ENCODE measurements at places on chromosomes 4 and X.

- no peak for DNase-seq
Measured at GRCh38 chr4:147610686-147611085, 6.5 kb upstream of the TMEM184C start.

- no peak for DNase-seq
Measured at GRCh38 chrX:148310426-148311165, 189.8 kb upstream of the AFF2 start.

- no peak for DNase-seq
Measured at GRCh38 chrX:130688360-130688759, 214.6 kb downstream of the ENOX2 start.

GRCh38 chr4:15765910-15766697 is 12.0 kb upstream of the CD38 start:
- no peak for DNase-seq

DNA sequence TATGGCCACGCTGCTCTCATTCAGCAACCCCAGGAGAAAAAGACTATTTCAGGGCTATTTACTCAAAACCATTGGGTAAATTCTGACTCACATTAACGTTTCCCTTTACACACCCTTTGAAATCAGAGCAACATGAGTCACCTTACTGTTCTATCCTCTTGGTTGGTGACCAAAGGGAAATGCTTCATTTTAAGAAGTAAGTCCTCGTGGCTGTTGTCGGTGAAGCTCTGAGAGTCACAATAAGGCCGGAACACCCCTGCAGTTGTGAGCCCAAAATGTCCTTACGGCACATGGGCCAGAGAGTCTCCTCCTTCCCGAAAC is 56.3 kb upstream of the SPRY1 start:
- DNase-seq = peak; percentile 52

GRCh38 chr4:162523171-162523570 is 359.4 kb upstream of the FSTL5 start:
- DNase-seq = no peak

- no peak for DNase-seq
Measured at GRCh38 chr4:78625073-78625472, 73.5 kb downstream of the ANXA3 start.

DNA sequence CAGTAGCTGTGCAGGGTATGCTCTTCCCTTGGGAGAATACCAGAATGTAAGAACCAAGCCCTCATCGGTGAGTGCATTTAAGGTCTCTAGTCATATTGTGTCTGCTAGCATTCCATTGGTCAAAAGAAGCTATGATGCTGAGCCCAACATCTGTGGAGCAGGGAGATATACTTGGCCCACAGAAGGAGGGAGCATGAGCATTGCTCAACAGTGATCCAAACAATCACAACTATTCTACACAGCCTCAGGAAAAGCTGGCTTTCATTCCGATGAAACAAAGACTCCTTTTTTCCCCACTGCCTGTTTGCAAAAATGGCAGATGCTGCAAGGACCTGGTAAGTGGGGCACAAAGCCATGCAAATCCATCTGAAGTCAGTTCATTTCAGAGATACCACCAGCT is 80.6 kb upstream of the DHX15 start:
- DNase-seq = peak; percentile 71

- no peak for DNase-seq
Measured at GRCh38 chr4:134787315-134787714, 585.7 kb upstream of the PABPC4L start.

GRCh38 chrX:37672563-37672962 is 13.0 kb upstream of the XK start:
- DNase-seq = no peak

GRCh38 chr4:23268072-23268771 is 575.5 kb downstream of the GBA3 start:
- DNase-seq = no peak

- DNase-seq = no peak
Measured at GRCh38 chr4:34422472-34423175, 1821.7 kb downstream of the ARAP2 start.

GRCh38 chr4:152307669-152308068 is 228.2 kb downstream of the FBXW7 start:
- DNase-seq = no peak

DNA sequence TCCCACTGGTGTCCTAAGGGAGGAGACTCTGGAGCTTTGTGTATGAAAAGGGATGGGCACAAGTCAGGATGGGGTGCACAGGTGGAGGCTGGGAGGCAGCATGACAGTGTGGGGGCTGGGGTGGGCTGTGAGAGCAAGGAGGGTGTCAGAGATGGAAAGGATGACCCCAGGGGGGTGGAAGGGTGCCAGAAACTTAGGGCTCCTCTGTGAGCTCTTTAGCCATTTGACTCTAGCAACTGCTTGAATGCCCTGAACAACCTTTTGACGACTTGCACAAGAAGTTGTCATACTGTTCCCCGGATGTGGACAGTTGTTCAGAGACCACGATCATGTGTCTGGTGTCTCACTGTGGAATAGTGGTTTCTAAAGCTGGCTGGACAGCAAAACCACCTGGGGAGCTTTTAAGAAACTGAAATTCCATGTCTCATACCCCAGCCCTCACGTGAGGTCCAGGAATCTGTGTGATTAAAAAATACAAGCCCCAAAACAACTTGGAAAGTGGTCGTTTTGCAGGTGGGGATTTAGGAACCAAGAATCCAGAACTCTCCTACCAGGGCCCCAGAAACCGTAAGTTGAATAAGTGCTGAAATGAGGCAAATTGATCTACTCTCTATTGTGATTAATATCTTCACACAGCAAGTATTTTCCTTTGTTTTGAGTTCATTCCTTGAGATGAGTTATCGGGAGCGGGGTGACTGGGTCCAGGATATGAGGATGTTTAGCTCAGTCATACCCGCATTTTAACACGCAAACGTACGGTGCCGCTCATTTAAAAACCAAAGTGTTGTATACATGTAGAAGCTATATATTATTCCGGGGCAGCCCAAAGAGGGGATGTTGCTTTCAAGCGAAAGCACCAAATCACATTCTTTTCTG is 3.4 kb downstream of the RHOH start:
- no peak for DNase-seq

DNA sequence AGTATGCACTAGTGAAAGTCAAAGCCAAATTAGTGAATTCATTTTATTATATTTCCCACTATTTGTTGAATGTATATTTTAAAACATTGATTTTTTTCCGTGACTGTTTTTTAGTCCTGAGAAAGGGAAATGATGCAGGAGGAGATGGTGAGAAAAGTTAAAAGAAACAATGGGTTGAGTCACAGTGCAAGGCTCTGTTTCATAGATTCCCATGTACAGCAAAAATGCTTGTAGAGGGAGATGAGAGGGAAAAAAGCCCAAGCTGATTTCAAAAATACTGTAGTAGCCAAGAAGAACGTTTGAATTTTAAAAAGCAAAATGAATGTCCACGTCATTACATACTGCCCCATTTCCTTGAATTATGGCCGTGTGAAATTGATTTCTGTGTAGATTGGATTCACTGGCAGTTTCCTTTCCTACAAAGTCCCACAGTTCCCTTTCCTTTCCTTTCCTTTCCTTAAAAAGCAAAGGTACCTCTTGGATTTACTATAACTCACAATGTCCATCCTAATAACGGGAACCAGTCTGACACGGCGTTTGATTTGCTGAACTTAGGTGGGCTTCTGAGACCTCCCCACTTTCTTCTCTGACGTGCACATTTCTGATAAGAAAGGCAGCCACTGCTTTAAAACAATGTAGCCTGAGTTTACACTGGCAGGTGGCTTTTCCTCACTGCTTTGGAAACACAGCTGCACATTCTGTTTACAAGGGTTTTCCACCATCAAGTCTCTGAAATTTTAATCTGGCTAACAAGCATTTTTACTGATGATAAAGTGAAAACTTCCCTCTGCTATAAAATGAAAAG is 63.7 kb downstream of the SPCS3 start:
- DNase-seq = no peak

DNA sequence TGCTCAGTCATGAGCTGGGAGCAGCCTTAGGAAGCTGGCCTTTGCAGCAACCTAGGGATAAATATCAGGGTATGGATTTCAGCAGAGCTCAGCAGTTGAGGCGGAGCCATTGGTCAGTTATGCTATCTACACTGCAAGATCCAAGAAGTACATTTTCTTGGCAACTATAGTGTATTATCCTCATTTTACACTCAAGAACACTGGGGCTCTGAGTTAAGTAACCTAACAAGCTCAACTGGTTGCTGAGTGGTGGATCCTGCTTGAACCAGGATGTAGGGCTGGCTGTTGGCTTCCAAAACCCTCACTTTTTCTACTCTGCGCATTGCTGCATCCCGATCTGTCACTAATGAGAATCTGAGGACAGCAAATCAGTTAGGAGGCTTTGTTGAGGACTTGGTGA is 1.5 kb upstream of the SCARB2 start:
- no peak for DNase-seq

DNA sequence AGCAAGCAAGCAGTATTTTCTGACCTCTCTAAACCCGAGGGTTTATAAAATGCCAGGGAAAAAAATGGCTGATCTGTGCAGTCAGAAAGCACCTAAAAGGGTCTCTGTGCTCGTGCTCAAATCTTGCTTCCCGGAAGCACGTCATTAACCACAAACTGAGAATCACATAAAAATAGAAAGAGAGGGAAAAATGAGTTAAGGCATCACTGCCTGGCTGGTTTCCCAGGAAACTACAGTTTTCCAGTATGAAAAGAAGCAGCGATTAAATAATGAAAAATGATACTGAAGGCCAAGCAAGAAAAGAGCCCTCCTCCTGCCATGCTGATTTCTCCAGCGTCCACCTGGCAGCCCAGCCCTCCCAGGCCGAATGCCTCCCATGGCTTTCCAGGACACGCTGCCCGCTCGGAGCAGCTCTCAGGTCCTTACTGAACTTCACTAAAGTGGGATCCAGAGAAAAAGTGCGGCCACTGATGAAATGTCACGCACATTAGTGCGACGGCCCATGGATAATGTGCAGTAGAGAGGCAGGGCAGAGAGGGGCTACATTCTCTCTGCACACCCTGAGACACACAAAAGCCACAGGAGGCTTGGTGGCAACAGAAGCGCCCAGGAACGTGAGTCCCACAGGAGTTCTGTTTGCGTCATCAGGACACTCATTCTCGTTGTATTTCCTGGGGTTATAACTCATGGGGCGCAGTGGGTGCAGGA is 80.4 kb downstream of the WFS1 start:
- DNase-seq = peak; percentile 12

DNA sequence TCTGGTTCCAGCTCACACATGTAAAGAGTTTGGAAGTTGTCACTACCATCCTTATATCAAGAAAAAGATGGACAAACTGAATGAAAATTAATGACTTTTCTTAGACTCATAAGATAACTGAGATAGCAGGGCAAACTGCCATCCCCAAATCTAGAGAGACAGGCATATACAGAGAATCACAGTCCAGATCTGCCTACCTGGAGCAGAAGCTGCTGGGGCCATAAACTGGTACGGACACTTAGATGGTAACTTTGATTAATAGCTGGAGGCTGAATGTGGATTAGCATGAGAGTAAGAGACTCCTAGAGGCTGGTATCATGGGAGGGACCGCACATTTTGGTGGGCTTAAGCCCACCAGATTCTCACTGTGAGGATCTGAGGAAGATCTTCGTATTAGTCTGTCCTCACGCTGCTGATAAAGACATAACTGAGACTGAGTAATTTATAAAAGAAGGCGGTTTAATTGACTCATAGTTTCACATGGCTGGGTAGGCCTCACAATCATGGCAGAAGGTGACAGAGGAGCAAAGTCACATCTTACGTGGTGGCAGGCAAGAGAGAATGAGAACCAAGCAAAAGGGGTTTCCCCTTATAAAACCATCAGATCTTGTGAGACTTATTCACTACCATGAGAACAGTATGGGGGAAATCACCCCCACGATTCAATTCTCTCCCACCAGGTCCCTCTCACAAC is 10.8 kb upstream of the POLA1 start:
- DNase-seq = no peak

DNA sequence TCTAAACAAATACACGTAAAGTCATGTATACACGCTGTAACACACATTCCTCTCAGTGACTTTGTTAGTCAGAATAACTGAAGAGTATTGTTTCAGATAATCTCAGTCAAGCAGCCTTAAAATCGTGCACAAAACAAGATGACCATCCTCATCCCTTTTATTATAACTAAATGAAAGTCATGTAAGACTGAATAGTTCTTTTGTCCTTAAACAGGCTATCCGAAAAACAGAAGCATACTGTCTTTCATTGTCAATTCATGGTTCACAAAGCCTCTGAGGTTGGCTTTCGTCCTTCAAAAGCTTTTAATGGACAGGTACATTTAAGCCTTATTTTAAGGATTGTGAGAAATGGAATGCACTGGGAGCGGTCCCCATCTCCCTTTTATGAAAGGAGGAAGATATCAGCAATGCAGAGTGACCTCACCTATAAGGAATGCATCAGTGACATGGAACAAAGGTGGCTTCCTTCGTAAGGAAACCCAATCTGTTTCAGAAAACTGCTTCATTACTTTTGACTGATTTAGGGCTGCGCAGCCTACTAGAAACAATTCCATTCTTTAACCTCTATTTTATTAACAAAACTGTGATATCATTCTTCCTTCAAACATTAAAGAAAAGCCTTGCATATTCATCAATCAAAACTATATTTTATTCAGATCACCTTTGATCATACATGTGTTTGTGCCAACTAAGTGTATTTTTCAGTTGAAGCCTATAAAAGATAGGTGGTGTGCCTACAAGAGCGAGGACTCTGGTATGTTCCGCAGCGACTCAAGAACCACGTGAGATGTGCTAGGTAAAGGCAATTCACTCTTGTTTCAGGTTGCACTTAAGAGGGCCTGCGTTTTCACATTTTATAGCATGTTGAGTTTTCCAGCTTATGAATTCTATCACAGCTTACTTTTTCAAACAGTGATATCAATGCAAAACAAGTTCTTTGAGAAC is 19.2 kb downstream of the SH3RF1 start:
- DNase-seq = peak; percentile 45

- no peak for DNase-seq
Measured at GRCh38 chrX:124030520-124030919, 69.0 kb downstream of the STAG2 start.

- no peak for DNase-seq
Measured at GRCh38 chr4:20065952-20066351, 185.8 kb upstream of the SLIT2 start.

DNA sequence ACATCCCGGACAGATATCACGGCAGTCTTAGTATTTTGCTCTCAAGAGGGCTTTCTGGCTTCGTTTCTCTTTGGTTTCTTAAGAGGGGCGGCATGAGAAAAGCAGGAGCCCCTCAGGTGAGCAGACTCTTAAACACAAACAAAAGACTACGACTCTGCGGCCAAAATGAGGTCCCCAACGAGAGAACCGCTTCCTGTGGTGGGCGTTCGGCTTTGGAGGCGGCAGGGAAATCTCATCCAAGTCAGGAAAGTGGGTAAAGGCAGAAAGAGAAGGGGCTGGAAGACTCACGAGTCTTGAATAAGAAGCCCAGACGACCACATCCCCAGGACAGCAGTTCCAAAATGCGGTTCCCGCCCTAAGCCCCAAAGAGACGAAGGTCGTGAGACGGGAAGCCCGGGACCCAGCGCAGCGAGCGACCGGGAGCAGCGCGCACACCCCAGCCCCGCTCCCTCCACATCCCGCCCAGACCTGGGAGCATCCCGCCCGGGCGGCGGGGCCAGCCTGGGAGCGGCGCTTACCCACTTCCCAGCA is 409 bp downstream of the UGDH start:
- no peak for DNase-seq

- DNase-seq = no peak
Measured at GRCh38 chr4:102503301-102503746, 2.2 kb downstream of the NFKB1 start.

GRCh38 chr4:78524009-78524408 is 27.6 kb upstream of the ANXA3 start:
- DNase-seq = no peak

Data from COLO829 (cell line).